Bone marrow (tissue), 2 donors: ENCODE measurements at places on chromosomes 7 and 10.

DNA sequence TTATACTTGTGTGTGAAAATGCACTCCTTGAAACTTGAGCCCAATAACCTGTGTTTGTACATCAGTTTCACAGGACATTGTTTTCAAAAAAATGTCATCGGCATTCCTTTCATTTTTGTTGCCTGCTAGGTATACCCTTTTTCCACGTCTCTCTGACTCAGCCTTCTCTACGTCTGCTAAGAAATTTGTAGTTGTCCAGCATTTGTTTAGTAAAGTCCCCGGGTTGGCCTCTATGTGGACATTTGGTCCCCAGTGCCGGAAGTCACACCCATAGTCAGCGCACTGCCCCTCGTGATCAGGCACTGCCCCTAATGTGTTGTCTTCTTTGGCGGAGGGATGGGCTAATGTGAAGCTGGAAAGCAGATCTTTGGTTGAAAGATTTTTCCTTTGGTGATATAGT, 222.3 kb downstream of the LRMDA start:
- DNase-seq, result no peak

DNA sequence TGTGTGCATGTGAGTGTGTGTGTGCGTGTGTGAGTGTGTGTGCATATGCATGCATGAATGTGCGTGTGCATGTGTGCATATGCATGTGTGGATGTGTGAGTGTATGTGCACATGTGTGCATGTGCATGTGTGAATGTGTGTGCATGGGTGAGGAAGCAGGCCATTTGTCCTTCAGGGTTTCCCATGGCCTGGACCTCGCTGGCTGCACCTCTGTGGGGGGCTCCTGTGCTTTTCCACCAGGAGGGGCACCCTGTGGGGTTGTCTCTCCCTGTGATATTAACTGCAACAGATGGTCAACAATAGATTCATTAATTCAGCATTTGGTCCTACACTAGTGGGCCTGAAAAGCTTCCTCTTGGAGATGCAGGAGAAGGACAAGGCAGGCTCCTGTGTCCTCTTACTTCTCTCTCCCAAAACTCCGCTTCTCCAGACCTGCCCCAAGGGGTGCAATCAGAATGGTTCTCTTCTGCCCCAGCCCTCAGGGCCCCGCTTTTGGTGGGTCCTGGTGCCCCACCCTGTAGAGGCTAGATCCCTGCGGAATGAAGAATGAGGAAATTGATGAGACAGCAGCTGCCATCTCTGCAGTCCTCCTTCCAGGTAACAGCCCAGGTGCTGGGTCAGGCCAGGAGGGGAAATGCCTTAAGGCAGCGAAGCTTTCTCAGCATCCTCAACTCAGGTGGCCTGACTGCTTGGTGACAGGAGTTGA, 41.5 kb upstream of the NUB1 start:
- DNase-seq, result no peak

DNA sequence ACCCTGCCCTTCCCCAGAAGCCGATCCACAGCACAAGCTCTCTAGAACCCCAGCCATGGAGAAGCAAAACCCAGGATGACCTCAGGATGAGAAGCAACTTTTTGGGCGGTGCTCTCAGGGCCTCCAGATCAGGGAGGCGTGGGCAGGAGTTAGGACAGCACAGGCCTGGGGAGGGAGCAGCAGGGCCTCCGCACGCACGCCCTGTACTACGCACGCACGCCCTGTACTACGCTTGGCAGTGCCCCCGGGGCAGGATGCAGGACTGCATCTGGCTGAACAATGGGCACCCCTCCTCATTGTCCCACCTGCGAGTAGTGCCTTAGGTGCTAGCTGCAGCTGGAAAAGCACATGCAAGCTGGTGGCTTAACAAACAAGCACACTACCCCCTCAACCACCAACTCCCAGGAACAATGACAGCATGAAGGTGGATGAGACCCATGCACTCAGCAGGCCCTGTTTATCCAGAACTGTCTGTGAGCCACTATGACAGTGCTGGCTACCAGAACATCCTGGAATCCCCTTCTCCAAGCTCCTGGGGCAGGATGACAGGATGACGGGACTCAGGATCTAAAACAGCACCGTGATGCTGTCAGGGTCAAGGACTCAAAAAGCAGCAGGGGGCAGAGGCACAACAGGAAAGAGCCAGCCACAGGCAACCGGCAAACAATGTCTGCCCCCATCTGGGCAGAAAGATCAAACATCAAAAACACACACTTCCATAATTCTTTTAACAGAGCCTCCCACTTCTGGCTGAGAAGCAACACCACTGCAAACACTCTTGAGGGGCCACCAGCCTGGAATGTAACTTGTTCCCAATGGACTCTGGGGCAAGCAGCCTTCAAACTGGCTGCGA, 11.8 kb downstream of the PODXL start:
- DNase-seq, result no peak

- no peak for DNase-seq
Observed at GRCh38 chr7:83267141-83267631, 104.5 kb upstream of the PCLO start.

GRCh38 chr7:47809387-47809786, 138.9 kb downstream of the PKD1L1 start:
- no peak for DNase-seq

GRCh38 chr10:71419002-71419540, 22.4 kb downstream of the CDH23 start:
- DNase-seq, result no peak

DNA sequence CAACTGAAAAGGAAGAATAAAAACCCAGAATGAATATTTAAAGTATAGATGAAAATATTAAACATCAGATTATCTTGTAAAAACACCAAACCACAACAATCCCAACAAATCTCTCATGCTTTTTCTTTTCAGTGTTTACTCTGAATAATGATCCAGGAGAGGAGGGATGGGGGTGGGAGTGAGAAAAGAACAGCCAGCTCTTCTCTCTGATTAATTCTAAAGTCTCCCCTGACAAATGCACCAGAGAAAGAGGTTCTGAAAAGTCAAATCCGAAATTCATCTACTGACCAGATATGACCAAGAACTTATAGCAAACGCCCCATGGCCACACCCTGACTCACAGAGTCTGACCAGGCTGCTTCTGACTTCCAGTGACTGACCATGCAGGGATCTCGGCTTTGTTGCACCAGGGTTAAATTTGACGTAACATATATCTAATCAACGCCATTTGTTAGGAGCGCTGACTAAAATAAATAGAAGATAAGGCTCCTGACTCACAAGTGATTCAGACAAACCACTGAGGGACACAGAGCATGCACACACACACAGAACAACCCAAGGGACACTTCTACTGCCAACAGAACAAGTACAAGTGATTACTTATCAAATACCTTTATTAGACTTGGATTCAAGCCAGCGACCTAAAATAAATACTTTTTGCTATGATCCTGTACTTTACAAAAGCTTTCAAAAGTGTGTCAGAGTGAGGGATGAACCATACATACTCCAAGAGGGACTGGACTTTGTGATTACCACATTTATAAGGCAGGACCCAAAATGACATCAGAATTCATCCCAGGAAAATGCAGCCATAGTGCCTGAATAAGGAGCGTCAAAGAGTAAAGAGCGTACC, 9.3 kb upstream of the SPOCK2 start:
- DNase-seq, result no peak

DNA sequence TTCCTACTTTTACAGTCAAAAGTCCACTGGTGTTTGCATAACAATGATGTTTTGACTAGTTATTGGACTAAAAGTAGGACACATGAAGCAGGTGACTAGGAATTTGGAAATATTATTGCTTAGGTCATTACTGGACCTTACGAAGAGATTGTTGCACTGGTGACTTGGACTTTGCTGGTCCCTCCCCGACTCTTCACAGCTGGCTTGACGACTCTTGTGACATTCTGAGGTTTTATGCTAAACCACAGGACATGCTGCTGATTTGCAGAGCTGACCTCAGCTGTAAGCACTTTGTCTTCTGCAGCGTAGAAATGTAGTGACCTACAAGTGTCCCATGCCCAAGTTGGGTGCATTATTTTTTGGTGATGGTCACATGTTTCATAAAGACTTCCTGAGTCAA, 21.9 kb downstream of the PCBD1 start:
- no peak for DNase-seq

DNA sequence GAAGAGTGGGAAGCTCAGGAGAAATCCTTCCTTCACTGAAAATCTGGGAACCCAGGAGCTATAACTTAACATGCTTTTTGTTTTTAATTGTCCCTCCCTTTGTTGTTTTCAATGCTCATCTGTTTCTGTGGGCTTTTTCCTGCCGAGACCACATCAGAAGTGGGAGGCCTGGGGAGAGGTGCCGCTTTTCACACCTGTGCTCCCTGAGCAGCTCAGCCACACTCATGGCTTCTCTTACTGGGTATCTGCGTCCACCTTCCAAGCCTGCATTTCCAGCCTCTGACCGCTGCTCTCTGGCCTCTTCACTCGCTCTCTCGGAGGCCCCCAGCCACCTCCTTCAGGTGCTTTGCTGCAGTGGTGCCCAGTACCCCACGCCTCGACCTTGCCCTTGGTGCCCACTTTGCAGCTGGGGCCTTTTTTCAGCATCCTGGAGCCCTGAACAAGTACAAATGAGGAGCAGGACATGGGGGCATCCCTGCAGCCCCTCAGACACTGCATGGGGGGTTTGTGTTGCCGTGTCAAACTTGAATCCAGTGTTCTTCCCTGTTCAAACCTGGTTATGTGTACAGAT, 9.9 kb downstream of the C7orf57 start:
- no peak for DNase-seq

DNA sequence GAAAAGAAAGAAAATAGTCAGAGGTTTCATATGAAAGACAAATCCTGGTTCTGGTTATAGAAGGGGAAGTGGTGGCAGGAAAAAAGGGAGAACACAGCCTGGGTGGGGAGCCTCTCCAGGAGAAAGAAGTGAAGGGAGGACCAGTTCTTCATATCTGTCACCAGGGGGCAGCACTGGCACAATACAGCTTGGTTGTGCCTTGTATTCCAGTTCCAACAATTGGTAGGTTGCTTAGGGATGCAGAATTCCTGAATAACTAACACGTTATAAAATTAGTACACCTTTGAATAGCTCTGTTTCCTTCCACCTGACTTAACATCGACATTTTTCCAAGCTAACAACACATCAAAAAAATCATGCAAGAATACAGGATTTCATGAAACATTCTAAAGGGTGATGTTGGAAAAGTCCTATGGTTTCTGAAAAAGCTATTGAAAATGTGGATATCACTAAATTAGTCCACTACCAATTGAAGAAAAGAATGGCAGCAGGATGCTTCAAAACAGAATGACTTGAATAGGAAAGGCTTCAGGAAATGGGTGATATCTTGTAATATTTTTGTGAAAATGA, 52.9 kb downstream of the CYP26A1 start:
- DNase-seq, result no peak

- DNase-seq, result no peak
Observed at GRCh38 chr7:69844264-69844868, 246.1 kb downstream of the AUTS2 start.

GRCh38 chr7:99120916-99121315, 23.0 kb downstream of the SMURF1 start:
- DNase-seq, result no peak
